ENCODE measurements at places on chromosomes 1 and 21. TPM values are rescaled to one million over a fixed set of nuclear protein-coding genes. Genes with fewer than 3 reads are reported as not detected.
A peak's percentile ranks its signal among the peaks of the same experiment; 100 is the strongest.

The SGIP1 gene
- total RNA-seq = 5.8 TPM

The NUDC gene
- total RNA-seq = 63.5 TPM

The SELE gene
- total RNA-seq = not detected

The TNFAIP8L2 gene
- not detected for total RNA-seq

The OR6N1 gene
- not detected for total RNA-seq

The CHI3L2 gene
- 0.15 TPM for total RNA-seq

The KRTAP11-1 gene
- total RNA-seq = not detected

The GJA8 gene
- total RNA-seq = not detected

The TFAP2E gene
- not detected for total RNA-seq

The IGSF9 gene
- total RNA-seq = 0.25 TPM

The TCEA3 gene
- 0.07 TPM for total RNA-seq

The SEC16B gene
- 0.79 TPM for total RNA-seq

The PTPRF gene
- 31.1 TPM for total RNA-seq

The GUCA2A gene
- not detected for total RNA-seq

The RCOR3 gene
- total RNA-seq = 13.5 TPM

- no peak for DNase-seq
These were observed 13.8 kb upstream of the ABCB10 start for GRCh38 chr1:229572286-229572685.

DNA sequence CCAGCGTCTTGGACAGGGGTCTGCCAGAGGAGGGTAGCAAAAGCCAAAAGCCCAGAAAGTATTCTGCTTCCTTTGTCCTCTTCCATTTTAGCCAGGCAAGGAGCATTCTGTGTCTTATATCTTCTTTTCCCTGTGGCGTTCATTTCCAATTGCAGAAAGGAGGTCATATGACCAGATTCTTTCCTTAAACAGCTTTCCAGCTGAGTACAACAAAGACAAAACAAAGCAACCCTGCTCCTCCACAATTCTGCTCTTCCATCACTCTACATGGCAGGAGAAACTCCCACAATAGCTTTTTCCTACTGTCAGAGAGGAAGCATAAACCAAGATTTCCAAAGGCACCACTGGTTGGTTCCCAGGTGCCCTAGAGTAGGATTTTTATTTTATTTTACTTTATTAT is 19.7 kb downstream of the ENSA start:
- DNase-seq = no peak

DNA sequence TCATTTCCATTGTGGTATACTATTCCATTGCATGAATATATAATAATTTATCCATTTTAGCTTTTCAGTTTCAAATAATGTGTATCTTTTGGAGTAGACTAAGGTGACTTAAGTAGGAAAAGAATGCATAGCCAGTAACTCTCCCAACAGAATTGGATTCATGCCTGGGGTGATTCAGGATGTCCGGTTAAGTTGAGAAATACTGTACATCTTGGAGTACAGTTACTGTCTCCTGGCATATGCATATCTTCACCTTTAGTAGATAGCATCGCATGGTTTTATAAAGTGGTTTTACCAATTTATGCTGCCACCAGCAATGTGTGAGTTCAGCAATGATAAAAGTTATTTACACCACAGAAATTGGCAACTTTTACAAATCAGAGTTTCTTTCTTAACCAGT is 18.6 kb upstream of the SLC6A9 start:
- DNase-seq = peak; percentile 95

- no peak for DNase-seq
These were observed 11.5 kb downstream of the ELK4 start for GRCh38 chr1:205620269-205620668.

GRCh38 chr1:79808816-79809475 is 802.4 kb upstream of the ADGRL4 start:
- DNase-seq = no peak

DNA sequence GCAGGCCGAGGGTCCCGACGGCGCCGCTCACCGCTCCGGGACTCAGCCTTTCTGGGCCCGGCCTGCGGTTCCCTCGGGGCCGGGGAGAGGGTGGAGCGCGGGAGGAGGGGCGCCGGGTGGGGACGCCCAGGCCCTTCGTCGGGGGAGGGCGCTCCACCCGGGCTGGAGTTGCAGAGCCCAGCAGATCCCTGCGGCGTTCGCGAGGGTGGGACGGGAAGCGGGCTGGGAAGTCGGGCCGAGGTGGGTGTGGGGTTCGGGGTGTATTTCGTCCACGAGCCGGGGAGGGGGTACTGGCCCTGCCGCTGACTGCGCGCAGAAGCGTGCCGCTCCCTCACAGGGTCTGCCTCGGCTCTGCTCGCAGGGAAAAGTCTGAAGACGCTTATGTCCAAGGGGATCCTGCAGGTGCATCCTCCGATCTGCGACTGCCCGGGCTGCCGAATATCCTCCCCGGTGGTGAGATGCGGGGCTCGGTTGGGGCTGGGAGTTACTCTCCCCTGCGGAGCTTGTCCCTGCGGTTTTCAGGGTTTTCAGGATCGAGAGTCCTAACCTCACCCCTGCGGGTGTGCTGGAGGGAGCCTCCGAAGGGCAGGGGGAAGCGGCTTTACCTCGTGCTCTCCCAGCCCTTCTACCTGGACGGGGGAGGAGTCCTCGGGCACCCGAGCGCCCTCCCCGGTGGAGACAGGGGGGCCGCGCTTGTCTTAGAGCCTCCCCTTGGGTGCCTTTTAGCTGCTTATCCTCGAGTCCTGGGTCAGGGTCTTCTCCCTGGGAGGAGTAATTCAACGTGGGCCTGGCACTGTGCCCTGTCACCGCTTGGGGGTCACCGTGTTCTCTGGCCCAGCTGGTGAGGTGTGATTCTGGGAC is 2.1 kb downstream of the SAMD11 start:
- DNase-seq = peak; percentile 69

- peak; percentile 49 for DNase-seq
These were observed 53.7 kb downstream of the ZBTB8A start for GRCh38 chr1:32592943-32593342.

GRCh38 chr1:24276791-24277190 is 42.4 kb upstream of the GRHL3 start:
- DNase-seq = no peak

DNA sequence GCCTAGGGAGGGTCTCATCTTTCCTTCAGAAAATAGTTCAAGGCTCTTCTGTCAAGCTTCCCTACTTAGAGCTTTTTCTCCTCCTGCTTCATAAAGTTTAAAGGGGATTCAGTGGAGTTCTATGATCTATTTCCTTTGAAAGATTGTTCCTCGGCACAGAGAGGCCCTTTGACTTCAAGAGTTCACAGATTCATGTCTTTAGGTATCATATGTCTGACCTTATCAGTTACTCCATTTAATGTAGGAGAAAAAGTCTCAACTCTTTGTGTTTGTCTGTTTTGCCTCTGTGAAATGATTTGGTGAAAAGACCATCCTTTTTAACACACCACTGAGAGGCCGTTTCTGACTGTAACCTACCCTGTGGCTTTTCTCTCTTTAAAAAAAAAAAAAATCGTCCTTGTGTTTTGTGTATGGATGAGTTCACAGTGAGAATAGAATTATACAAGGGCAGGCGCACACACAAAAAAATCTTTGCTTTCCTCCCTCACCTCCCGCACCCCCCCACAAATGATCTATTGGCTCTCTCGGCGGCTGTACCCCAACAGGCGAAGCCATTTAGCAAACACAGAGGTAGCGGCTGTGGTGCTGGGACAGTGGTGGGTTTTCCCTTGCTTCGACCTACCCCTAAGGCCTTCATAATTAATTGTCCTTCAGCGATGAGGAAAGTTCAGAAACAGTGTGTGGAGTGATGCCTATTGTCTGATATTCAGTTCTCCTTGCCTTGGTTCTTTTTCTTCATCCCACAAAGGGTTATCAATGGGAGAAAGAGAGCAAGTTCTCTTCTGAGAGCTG is 29.6 kb downstream of the PROX1 start:
- no peak for DNase-seq

- no peak for DNase-seq
These were observed 71.0 kb downstream of the FOXD2 start for GRCh38 chr1:47508702-47509431.

- DNase-seq = peak; percentile 78
These were observed 19.8 kb downstream of the SPOCD1 start for GRCh38 chr1:31795801-31796621.

DNA sequence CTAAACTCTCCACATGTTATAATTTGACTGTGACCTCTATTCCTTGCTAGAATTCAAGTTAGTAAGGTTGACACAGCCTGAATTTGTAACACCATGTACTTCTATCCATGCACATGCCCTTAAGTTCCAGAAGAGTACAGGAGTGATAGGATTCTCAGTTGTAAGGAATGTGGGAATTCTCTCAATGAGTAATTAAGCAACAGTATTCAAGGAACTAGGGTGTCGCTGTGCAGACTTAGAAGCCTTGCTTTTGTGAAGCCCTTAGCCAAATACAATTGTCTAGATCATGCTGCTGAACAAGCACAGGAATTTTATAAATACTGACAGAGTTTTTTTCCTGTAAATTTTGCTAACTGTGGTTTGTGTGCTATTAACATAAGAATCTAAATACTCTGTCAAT is 276.3 kb upstream of the PTBP2 start:
- DNase-seq = no peak

GRCh38 chr1:100308777-100309176 is 42.8 kb downstream of the RTCA start:
- no peak for DNase-seq

GRCh38 chr21:20617130-20617529 is 381.1 kb upstream of the NCAM2 start:
- DNase-seq = no peak

DNA sequence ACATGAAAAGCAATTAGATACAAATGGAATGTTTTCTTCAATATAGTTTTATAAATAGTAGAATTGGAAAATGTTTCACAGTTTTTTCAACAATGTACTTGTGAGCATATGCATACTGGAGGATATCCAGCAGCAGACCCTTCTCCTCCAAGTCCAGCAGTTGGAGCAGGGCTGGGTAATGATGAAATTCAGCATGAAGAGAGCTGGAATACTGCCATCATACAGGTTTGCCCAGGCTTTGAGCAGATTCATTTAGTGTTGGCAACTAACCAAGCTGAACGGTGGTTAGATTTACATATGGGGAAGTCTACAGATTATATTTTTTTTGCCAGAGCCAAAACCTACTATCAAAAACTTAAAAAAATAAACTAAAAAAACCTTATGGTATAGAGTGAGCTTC is 38.3 kb downstream of the WDR3 start:
- peak; percentile 36 for DNase-seq

GRCh38 chr1:162310337-162310736 is 66.3 kb downstream of the SPATA46 start:
- peak; percentile 74 for DNase-seq

- DNase-seq = peak; percentile 73
These were observed 79.7 kb upstream of the MAP10 start for GRCh38 chr1:232725305-232726047.

GRCh38 chr1:115183721-115184259 is 94.5 kb upstream of the TSPAN2 start:
- DNase-seq = no peak

DNA sequence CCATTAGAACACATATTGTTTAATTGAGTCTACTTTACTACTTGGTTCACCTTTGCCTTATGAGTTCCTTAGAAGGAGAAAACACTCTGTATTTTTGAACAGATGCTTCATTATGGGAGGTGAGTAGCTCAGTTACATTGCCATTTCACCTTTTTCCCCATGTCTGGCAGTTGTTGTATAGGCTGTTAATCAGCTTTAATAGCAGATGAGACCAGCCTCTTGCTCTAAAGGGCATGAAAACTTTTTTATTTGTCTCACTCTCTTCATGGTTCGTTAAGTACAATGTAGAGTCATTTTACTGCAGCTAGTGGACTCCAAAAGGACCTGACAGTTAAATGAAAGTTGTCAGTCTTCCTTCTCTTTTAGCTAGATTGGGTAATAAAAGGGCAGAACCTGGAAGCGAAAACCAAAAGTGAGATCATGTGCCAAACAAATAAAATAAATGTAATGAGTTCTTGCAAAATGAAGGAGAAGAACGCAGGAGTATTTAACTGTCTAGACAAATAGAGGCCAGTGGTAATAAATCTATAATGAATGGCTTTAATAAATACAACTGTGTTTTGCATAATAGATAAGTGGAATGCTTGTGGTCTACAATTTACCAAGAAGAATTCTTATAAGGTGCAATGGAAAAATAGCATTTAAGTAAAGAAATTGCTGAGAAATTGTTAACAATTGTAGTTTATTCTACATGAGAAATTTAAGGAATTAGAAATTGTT is 180.0 kb upstream of the NEGR1 start:
- peak; percentile 3 for DNase-seq

GRCh38 chr1:168234846-168235547 is 9.2 kb downstream of the SFT2D2 start:
- peak; percentile 65 for DNase-seq

- DNase-seq = peak; percentile 76
These were observed 116.4 kb downstream of the CNIH3 start for GRCh38 chr1:224732377-224733026.

GRCh38 chr1:183331091-183331742 is 87.0 kb downstream of the NMNAT2 start:
- DNase-seq = peak; percentile 50

- peak; percentile 11 for DNase-seq
These were observed 20.5 kb downstream of the ARID4B start for GRCh38 chr1:235307158-235308124.

DNA sequence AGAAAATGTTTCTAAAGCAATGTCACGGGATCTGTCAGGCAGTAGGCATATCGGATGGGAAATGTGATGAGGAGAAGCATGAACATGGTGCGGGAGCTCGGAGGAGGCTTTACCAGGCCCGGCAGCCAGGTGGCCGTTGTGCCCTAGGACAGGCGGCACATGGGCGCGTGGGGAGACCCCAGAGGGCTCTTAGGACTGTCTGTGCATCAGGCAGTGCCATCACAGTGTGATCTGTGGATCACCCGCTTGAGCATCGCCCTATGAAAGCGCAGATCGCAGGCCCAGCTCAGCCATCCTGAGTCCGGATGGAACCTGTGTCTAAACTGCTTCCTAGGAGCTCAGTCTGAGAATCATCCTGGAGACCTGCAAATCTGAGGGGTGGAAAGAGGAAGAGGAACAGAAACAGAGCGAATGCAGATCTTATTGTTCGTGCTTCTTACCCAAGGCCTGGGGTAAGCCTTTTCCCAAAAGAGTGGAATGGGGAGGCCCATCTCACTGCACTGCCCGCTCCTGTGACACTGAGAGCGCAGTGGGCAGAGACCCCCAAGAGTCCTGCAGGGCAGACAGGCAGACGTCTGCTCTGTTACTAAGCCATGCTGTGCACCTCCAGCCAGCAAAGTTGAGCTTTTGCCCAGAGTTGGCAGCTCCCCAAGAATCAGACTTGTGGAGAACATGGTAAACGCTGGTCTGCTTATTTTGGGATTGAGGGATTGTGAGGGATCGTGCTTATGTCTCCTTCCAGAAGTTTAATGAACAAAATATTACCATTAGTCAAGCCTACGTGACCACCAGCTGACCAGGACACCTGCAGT is 251.0 kb downstream of the RHOU start:
- DNase-seq = no peak

DNA sequence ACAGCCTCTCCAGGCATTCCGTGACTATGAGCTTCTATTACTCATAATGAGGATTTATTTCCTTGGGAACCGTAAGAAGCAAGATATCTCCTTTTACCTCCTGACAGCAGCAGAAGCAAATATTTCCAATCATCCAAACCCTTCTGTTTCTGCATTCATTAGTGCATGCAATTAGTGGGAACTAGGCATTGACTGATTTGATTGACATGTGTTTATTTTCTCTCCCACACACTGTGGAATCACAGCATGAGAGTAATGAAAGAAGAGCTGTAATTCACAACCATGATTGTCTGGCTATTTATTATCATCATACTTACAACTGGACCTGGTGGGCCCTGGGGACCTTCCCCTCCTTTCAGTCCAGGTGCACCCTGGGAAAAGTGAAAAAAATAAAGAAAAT is 146.8 kb downstream of the COL11A1 start:
- DNase-seq = no peak

Measured in M059J (cell line).